ENCODE measurements at places on chromosomes 6 and 20.

- no peak for DNase-seq
These were observed 2.3 kb downstream of the SIRPA start for GRCh38 chr20:1897541-1897940.

- no peak for DNase-seq
These were observed 57.3 kb upstream of the CNKSR3 start for GRCh38 chr6:154567695-154568220.

DNA sequence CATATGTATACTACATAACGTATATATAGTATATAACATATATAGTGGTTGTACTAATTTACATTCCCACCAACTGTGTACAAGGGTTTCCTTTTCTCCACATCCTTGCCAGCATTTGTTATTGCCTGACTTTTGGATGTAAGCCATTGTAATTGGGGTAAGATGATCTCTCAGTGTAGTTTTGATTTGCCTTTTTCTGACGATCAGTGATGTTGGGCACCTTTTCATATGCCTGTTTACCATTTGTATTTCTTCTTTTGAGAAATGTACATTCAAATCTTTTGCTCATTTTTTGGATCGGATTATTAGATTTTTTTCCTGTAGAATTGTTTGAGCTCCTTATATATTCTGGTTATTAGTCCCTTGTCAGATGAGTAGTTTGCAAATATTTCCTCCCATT lies 11.4 kb downstream of the SYNJ2 start:
- DNase-seq = no peak

DNA sequence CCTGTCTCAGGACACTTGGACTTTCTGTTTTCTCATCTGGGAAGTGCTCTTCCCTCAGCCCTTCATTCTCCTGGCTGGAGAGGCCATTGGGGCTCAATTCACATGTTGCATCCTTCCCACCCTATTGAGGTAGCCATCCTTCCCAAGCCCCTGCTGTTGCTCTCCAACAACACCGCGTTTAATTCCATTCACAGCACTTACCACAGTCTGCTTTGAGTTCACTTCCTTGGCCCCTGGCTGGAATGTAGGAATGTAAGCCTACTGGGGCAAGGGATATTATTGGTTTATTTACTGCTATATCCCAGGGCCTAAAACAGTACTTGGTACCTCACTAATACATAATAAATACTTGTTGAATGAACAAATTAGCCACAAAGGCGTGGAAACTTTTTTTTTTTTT lies 6.7 kb upstream of the GFOD1 start:
- DNase-seq = no peak

- no peak for DNase-seq
These were observed 74.7 kb downstream of the SOBP start for GRCh38 chr6:107564589-107564951.

GRCh38 chr6:150979826-150980350 lies 114.4 kb downstream of the MTHFD1L start:
- no peak for DNase-seq

DNA sequence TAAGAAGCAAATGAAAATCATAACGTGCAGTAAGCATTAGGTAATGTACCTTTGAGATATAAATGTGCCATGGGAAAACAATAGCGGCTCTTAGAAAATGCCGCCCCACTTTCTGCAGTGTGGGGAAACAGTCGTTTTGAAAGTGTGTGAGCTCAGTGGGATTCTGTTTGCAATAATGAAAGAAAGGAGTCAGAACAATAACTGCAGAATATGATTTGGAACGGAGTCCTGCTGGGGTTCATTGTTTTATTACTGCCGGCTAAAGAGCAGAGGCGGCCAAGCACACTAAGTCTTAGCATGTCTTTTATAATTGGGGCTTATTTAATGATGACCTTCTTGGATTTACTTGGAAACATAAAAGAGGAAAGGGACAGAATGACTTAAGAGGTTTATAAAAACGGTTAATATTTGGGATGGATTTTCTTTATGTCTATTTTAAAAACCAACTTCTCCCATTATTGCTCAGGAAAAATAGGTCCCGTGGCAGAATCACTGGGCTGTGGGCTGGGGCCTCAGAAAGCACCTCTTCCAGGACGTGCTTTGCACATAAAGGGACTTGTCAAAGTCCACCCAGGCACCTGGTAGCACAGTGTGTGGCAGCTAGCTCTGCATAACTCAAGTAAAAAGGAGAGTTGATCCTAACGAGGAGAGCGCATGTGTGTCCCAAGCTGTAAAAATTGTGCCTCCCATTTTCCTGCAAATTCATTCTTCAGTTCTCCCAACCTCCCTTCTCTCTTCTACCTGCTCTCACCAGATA lies 44.0 kb upstream of the SLC22A16 start:
- DNase-seq = no peak
